ENCODE measurements at places on chromosomes 4 and X.
A peak's percentile ranks its signal among the peaks of the same experiment; 100 is the strongest.

GRCh38 chrX:132532097-132532496 is 43.3 kb upstream of the MBNL3 start:
- no peak for DNase-seq

DNA sequence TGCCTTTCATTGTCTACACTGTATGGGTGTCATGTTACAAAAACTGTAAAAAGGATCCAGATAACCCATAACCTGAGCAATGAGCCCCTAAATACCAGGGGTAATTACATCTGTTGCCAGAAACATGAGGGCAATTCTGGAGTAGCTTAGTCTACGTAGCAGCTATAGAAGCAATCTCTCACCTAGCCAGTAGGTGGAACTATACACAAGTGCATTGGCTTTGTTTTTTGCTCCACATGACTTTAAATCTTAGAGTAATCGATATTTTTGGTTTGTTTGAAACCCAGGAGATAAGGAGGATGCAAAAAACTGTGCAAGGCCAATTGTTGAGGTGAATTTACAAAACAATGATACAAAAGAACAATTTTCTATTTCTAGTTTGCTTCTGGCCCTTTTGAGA is 57.5 kb downstream of the GPR82 start:
- DNase-seq: peak; percentile 17

DNA sequence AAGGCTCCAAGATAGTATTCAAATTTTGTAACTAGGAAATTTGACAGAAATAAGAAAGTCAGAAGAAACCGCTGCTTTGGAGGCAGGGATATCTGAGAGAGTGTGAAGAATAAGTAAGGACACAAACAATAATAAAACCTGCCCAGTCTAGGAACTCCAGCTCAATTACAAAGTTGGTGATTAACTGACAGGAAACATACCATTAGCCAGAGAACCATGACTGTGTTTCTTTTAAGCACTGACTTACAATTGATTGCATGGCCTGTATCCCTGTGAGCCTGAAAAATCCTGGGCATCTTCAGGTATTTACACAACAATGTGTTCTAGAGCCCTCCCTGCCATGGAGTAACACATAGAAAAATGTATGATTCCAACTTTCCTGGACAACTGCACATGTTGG is 127.4 kb downstream of the GRIA3 start:
- no peak for DNase-seq

GRCh38 chrX:10165580-10166247 is 8.9 kb downstream of the CLCN4 start:
- no peak for DNase-seq

GRCh38 chr4:24067367-24068193 is 177.7 kb upstream of the PPARGC1A start:
- DNase-seq: peak; percentile 60

DNA sequence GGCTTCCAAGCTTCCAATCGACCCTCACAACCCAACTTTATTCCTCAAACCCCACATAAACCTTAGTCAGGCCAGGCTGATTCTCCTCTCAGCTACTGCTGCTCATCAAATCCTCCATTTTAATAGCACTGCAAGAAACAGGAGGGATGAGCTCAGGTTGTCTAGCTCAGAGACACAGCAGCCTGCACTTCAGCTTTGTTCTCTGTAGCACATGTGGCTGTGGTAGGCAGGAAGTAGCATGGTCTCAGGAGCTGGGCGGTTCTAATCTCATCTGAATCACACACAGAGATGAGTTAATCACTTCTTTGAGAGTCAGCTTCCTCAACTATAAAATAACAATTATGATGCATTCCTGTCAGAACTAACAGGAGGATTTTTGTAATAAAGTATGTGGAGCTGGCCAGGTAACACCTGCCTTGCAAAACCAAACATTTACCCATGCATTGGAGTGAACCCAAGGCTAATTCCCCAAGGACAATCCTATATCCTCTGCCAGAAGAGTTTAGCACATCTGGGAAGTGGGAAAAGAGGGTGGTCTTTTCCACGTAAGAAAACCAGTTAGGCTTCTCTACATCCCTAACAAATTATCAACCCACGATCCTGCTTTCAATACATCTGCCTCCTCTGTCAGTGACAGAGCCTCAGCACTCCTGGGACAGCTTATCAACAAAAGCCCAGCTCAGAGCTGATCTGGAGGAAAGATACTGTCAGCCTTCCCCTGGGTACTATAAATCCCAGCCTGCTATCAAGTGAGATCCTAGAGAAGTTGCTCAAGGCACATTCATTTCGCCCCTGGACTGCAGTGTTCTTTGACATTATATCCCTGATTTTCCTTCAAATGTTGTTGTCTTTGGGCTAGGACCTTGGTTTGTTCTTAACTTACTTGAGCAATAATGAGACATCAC is 32.8 kb downstream of the ELOVL6 start:
- DNase-seq: peak; percentile 87

DNA sequence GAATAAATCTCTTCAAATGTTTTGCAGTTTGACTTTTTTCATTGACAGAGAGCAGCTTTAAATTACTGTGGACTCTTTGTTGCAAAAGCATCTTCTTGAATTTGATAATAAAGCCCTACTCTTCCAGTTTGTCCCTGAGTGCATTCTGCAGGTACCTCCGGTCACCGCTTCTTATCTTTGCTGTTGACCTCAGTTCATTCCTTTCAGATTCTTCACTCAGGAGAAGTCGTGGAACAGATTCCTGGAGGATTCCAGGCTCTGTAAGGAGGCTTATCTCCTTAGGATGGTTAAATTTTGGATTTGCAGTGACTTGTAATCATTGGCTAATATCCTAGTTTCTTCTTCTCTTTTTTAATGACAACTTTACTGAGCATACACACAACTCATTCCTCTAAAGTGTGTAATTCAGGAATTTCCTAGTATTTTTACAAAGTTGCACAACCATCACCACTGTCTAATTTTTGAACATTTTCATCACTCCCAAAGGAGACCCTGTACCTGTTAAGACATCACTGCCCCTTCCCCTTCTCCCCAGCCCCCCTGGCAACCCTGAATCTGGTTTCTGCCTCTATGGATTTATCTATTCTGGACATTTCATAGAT is 22.0 kb downstream of the TBL1X start:
- DNase-seq: no peak

GRCh38 chrX:110491846-110492620 is 133.4 kb downstream of the RTL9 start:
- no peak for DNase-seq

GRCh38 chr4:86100539-86101215 is 259.2 kb downstream of the MAPK10 start:
- no peak for DNase-seq

- DNase-seq: peak; percentile 60
These were observed 1.4 kb upstream of the CEP135 start for GRCh38 chr4:55947254-55947882.

GRCh38 chr4:156193800-156194199 is 240.1 kb upstream of the CTSO start:
- no peak for DNase-seq

GRCh38 chr4:185416955-185417354 is 8.8 kb downstream of the UFSP2 start:
- no peak for DNase-seq

- DNase-seq: peak; percentile 30
These were observed 13.2 kb downstream of the HS3ST1 start for GRCh38 chr4:11415409-11416070.

GRCh38 chr4:181301735-181302710 is 941.2 kb upstream of the TENM3 start:
- DNase-seq: peak; percentile 27

- DNase-seq: no peak
These were observed 245.9 kb upstream of the TLL1 start for GRCh38 chr4:165627128-165627527.

GRCh38 chr4:55673424-55673823 is 37.3 kb upstream of the NMU start:
- no peak for DNase-seq

DNA sequence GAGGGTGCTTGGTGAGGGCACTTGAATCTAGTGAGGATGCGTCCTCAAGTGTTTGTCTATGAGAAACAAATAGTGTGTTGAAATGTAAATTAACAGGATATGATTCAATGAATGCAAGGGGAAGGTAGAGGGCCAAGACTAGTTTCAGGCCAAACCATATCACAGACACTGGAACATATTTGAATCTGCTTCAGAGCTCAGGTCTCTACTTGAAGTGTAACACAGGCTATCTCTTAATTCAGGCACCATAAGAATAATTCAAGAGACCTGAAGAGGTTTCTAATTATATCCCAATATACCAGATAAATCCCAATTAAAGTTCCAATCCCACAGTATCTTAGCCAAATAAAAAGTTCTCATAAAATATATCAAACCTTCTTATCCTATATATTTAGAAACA is 146.5 kb upstream of the INTU start:
- DNase-seq: no peak

GRCh38 chr4:182145334-182145905 is 97.8 kb upstream of the TENM3 start:
- no peak for DNase-seq

DNA sequence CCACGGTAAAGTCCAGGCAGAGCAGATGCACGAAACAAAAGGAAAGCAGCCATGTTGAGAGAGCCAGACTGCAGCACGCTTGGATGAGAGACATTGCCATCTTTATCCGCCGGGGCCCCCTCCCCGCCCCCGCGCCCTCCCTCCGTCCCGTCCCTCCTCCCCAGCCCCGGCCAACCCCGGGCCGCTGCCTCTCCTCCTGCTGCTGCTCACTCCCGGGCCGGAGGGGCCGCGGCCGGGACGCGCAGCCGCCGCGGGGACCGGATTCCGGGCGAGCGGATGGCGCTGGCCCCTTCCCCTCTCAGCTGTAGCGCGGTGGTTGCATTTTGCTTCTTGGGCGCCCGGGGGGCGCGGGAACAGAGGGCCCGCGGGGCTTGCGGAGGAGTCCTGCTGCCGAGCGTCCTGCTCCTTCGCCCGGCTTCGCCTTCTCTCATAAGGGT is 542 bp downstream of the RNF150 start:
- peak; percentile 53 for DNase-seq

- DNase-seq: no peak
These were observed 366.6 kb upstream of the GRIA3 start for GRCh38 chrX:122817321-122817955.

- no peak for DNase-seq
These were observed 2.4 kb upstream of the FGFRL1 start for GRCh38 chr4:1008840-1009541.

GRCh38 chr4:83405844-83406816 is 49.5 kb downstream of the HELQ start:
- DNase-seq: no peak

GRCh38 chrX:40720339-40720738 is 15.0 kb downstream of the MED14 start:
- no peak for DNase-seq

DNA sequence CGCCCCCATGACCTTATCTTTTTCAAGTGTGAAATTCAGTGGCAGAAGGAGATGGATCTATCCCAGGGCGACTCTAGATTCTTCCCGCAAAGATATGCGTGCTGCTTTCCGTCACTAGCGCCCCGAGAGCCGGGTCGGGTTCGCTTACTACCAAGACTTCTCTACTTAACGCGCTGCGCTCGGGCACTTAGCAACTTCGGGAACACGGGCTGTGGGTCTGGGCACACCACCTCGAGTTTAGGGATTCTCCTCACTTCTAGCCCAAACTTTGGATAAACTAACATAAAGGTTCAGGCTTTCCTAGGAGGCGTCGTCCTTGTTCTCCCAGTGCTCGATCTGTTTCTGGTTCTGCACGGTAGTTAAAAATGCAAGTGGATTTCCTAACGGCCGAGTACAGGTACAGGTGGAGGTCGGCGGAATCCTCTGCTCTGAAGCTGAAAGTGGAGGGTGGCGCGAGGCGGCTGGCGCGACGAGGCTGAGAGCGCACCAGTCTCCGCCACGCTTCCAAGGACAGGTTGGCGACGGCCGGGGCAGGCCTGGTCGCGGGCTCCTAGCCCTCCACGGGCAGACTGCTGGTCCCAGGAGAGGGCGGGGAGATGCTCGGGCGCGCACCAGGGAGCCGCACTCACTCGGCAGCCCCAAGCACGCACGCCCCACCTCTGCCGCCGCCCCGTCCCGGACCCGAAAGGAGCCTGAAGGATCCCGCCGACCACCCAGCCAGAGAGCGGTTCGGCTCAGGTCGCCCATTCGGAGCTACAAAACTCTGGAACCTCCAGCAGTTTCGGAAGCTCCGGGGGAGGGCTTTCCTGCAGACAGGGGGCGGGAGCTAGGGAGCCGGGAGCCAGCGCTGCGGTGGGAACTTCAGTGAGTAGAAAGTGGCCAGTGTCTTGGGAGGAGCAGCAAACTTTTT is 100.8 kb upstream of the TENM3 start:
- DNase-seq: peak; percentile 54
